ENCODE measurements at places on chromosomes 1 and 21.

DNA sequence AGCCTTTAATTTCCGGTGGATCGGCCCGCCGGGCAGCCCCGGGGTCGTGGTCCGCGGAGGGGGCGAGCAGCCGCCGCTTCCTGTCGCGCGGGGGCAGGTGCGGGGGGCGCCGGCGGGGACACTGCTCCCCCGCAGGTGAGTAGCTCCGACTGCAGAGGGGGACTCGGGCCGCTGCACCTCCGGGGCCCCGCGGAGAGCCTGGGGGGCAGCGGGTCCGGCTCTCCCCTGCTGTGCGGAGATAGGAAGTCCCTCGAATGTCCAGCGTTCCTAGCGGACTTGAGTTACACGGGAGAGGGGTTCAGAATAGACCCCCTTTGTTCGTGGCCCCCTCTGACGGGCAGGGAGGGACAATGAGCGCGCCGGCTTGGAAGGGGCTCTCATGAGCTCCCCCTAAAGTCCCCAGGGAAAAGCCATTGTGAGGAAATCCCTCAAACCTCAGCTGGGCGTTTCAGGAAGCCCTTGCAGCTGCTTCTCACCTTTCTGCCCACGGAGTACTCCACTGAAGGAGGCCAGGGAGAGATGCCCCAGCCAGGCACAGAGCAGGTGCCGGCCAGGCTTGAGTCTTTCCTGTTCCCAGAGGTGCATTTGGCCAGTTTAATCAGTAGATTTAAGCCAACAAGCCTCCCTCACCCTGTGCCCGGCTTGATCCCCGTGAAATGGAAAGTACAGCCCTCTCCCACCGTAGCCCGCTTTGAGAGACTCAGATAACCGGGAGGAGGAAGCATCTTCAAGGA, 925 bp downstream of the PDE9A start:
- DNase-seq = no peak

DNA sequence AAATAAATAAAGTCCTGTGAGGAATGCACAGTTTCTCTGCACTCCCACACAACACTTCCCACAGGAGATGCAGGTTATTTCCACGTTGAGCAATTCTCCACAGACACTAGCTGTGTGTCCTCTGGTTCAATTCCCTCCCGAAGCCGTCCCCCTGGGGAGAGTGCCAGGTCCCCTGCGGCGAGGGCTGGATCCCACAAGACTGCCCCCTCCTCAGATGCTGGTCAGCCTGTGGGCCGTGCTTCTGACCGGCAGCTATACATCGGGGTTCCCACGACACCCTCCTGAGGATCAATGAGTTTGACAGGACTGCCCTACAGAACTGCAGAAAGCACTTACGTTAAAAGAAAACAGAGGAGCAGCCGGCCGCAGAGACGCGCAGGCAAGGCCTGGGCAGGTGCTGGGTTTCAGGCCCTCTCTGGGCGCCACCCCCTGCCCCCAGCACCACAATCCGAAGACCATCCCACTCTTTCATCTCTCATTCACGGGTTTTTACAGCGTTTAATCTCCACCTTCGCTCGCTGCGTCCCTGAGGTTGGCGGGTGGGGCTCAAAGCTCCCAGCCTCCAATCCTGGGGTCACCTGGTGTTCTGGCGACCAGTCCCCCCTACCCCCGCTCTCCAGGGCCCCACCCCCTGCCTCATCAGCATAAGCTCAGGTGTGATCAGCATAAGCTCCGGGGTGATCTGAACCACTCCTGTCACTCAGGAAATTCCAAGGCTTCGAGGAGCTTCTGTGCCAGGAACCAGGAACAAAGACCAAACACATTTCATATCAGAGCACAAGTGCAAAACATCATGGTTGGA, 9.3 kb downstream of the SLC35E2B start:
- no peak for DNase-seq

- DNase-seq = no peak
Measured at GRCh38 chr1:33898881-33899280, 35.0 kb downstream of the HMGB4 start.

DNA sequence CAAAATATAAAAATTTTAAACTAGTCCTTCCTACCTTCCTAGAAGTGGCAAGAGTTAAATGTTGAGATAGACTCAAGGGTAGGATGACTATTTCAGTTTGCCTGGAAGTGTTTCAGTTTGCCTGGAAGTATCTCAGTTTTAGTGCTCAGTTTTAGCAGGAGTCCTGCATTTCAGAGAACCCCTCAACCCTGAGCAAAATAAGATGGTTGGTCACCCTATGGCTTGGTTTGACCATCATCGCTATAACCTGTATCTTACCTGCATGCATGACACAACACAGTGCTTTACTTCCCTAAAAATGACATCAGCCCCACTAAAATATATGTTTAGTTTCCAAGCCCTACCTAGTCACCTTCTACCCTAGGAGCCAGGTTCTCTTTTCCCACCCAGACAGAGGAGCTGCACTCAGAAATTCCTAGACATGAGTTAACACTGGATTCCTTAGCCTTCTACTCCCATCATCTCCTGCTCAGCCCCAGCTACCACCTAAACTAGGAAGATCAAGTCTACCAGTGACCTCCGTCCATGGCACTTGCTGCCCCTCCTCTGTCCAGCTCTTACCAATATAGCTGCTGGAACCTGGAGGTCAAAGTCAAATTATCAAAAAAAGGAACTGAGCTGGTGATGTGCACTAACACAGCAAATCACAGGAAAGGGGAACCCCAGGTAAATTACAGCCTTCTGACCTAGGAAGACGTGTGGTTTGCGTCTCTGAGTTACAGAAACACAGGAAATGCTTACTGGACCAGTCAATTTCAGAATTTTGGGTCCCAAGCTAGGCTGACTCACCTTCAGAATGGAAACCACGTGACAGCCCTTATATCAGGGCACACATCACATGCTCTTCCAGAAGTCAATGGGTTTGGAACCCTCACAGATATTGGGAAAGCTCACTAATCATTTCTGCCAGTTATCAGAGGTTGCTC, 2.2 kb upstream of the G0S2 start:
- DNase-seq = no peak

- no peak for DNase-seq
Measured at GRCh38 chr1:64942675-64943074, 23.7 kb downstream of the JAK1 start.

- no peak for DNase-seq
Measured at GRCh38 chr1:40075266-40075665, 21.8 kb downstream of the PPT1 start.
